ENCODE measurements at places on chromosomes 5 and 9.

GRCh38 chr9:135297456-135298075, 182.0 kb upstream of the PPP1R26 start:
- no peak for DNase-seq

GRCh38 chr5:170280011-170280493, 17.5 kb downstream of the LCP2 start:
- DNase-seq: no peak

- no peak for DNase-seq
Measured at GRCh38 chr5:174325431-174325830, 279.9 kb downstream of the NSG2 start.

GRCh38 chr9:37679649-37680402, 29.1 kb downstream of the FRMPD1 start:
- DNase-seq: no peak

DNA sequence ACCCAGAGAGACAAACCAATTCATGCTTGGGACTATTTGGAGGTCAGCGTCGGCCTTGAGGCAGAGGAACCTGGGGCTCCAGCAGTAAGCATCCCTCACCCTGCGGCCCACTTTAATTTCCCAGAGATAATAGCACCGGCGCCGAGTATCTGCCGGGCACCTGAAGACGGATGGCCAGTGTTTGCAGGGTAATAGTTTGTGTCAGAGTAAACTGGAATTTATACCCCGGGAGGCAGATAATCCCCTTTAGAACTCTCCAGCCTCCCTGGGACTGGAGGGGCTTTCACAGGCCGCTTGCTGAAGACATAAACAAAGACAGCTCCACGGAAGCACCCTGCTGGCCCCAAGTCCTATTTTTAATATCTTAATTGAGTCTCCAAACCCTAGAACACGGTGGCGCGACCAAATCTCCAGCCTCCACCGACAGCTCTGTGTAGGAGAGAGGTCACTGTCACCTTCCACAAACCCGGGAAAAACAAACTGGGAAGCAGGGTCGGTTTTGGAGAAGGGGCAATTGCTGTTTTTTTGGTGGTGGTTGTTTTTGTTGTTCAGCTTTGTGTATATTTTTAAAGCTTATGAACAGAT, 17.4 kb upstream of the FCN1 start:
- no peak for DNase-seq

GRCh38 chr5:147522435-147522834, 12.6 kb upstream of the DPYSL3 start:
- no peak for DNase-seq

GRCh38 chr9:123663529-123663928, 266.4 kb downstream of the DENND1A start:
- DNase-seq: no peak

DNA sequence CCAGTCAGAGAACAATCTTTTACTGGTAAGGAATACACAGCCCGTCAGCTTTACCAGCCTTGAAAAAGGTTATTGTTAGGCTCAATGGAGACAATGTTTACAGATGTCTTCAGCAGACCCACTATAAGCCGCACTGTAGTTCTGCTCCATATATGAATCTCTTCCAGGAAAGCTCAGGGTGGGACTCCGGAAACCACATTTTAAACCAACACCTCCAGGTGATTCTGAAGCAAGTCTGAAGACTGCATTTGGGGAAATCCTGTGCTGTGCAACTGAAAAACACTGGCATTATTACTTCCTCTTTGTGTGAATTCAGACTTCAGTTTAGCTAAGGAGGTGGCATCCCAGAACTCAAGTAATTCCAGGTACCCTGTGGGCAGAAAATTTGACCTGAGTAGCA, 3.5 kb downstream of the GZMK start:
- no peak for DNase-seq

DNA sequence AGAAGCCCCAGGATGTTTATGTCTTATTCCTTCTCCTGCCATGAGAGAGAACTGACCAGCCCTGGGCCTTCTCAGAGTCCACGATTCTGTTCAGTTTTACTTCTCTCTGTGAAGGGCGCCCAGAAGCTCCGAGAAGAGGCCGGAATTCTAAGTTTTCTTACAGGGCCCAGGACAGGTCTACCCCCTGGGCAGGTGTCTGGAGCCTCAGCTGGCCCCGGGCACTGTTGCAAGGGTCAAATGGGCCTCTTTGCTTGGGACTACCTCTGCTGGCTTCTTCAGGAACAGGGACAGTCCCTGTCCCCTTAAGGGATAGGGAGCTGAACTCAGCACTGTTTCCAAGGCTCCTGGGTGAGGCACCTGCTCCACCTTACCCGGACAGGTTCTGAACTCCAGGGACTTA, 55.0 kb downstream of the RASGEF1C start:
- DNase-seq: no peak

DNA sequence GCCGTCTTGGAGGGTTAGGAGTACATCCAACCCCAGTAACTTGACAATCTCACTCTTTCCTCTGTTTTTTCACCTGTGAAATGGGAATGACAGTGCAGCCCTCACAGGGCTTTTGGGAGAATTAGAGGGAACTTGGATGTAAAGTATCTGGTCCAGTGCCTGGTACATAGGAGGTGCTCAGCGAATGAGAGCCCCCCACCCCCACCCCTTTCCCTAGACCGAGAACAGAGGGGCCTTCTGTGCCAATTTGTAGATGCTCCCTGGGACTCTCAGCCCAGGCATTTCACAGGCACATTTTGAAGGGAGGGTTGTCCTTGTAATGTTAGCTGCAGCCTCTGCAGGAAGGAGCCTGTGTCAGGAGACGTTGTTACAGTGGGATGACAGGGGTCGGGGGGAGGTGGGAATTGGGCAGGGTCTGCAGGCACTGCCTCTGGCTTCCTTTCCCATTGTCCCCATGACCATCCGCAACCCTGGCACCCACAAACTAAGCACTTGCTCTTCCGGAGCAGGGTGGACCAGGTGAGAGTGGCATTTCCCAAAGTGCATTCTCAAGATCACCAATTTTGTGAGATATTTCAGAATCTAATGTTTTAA, 47.0 kb downstream of the AMBP start:
- DNase-seq: no peak

- no peak for DNase-seq
Measured at GRCh38 chr9:79883073-79883645, 311.4 kb downstream of the TLE4 start.

DNA sequence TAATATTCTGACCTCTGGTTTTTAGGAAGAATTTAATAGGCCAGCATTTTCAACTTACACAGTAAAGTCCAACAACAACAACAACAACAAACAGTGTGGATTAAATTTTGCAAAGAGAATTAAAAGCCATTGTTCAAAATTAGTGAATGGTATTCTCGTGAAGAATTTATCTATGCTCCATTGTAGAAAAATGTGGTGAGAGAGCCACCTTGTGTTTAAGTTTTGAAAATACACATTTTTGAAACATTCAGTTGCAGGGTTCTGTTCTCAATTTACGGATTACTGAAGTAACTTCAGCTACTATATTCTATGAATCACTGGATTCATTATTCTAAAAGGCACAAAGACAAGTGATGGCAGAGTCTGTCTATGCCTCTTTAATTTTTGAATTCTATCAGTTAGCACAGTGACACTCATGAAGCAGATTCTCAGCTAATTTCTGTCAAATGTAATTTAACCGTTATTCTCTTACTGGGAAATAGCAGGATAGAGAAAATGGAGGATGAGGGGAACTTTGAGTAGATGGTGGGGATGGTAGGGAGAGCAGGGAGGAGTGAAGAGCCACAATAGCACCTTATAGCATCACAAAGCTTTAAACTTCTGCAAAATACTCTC, 11.0 kb downstream of the CCDC152 start:
- DNase-seq: no peak

DNA sequence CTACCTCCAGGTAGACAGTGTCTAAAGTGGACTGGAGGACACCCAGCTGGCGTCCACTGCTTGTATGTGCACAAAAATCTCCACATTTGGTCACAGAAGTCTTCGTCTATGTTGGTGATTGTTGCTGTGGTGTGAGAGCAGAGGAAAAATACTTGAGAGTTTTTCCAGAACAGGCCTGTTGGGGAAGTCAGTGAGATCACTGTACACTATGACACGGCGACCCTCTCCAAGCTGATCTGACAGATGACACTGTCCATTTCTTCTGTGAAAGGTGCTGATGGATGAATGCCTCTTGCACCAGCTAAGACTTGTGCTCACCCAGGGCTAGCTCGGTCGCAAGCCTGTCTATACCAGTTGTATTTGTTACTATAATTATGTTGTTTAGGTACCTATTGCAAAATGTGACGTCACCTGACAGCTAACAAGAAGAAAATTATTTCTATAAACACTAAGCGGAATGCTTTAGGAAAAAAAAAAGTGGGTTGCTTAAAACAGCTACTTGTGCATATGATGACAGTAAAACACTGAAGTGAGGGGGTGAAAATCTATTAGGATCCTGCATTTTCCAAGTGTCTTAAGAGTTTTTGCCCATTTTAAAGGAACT, 142.3 kb downstream of the ROR2 start:
- no peak for DNase-seq

GRCh38 chr9:122320413-122320881, 50.4 kb upstream of the PTGS1 start:
- DNase-seq: no peak

GRCh38 chr9:75023846-75024245, 4.2 kb downstream of the CARNMT1 start:
- DNase-seq: no peak

DNA sequence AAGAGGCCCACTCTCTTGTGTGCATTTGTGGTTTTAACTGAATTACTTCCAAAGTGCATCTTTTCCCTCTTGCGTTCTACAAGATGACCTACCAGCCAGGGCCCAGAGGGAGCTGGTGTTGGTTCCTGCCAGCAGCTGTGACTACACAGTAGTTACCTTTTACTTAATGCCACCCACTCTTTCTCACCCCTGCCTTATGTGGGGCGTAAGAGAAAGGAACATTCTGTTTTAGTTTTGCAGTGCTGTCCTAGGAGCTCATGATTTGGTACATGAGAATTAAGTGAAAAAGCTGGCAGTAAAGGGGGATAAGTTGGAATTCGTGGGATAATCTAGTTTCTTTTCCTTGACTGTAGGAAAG, 45.4 kb downstream of the RCL1 start:
- no peak for DNase-seq

DNA sequence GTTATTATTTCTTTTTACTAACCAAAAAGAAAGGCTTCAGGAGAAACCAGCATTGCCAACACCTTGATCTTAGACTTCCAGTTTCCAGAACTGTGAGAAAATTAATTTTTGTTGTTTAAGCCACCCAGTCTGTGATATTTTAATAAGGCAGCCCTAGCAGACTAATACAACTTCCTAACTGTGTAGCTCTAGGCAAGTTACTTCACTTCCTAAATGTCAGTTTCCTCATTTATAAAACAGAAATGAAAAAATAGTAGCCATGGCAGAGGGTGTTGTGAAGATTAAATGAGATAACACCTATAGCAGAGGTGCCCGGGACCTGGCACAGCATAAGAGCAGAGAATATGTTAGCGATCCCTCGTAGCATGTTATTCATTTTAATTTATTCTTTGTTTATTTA, 66.6 kb upstream of the HAND1 start:
- DNase-seq: no peak

DNA sequence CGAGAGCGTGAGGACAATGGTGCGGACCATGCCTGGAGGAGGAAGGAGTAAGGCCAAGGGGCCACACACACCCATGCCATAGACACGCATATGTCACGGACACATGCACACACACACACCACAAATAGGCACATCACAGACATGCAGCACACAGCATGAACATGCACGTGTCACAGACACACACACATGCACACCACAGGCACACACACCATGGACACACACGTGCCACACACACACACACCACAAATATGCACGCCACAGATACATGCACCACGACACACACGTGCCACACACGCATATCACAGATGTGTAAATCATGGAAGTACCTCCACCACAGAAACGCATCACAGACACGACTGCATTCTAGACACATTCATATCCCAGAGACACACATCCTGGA, 16.7 kb downstream of the TERT start:
- no peak for DNase-seq

DNA sequence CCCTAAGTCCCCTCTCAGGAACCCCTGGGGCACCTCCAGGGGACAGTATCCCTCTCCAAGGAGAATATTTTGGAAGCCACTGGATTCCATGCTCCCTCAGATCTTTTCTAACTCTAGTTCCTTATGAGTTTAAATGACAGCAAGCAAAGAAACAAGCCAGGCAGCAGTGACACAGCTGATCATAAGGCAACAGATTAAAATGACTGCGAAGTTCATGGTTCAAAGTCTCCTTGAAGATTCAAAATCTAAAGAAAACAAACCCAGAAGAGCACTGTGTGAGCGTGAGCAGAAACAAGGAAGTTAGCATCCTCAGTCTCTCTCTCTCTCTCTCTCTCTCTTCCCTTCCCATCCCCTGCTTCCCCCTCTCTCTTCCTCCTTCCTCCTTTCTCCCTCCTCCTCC, 316.7 kb upstream of the SLC30A5 start:
- DNase-seq: no peak

GRCh38 chr5:107612541-107612940, 58.2 kb downstream of the EFNA5 start:
- DNase-seq: no peak

DNA sequence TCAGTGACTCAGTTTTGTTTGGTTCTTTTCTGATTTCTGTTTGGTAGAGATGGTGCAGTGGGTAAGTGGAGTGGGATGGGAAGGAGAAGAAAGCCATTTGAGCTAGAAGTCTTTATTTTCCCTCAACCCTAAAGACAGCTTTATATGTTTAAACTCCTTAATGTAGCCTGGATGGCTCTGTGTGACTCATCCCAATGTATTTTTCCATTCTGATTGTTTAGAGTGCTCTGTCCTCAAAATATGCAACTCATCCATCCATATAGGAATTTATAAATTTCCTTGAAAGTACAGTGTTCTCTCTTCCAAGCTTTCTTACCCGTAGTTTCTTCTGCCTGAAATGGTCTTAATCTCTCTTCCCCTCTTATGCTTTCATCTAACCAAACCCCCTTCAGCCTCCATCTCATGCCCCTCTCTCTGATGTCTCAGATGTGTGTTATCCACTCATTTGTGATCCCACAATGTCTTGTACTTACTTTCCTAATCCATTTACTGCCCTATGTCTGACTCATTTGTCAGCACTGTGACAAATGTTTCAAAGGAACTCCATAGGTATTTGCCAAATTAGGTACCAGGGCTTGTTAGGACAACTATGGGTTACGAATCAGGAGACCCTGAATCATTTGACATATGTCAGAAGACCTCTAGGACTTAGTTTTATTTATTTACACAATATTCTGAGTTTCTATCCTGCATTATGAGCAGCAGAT, 217.5 kb upstream of the SGCD start:
- no peak for DNase-seq

DNA sequence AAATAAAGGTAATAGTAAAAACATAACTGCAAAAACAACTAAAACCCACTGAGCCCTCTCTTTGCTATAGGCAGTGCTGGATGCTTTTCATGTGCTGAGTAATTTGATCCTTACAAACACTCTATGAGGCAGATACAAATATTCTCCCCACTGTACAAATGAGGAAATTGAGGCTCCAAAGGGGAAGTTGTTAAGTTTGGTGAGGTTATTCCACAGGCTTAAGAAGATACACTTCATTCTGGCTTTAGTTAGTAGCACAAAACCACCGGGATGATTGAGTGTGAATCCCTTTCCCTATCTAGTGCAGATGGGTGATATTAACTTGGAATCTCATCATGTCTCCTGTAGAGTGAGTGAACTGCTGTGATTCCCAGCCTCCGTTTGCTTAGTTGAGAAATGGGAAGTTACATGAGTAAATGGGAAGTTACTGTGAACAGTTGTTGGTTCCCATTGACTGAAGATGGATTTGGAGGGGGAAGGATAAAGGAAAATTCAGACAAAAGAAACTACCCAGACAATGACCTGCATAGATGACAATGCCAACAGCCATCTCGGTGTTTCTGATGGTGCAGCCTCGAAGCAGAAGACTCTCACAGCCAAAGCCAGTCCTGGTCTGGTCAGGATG, 208.3 kb downstream of the ATP10B start:
- no peak for DNase-seq

- no peak for DNase-seq
Measured at GRCh38 chr9:13873203-13873602, 440.7 kb downstream of the NFIB start.

All from cerebellar nuclear complex (tissue), 1 donor.